ENCODE measurements at places on chromosomes 4 and X. TPM values are rescaled to one million over a fixed set of nuclear protein-coding genes. Genes with fewer than 3 reads are reported as not detected.

GRCh38 chrX:153674219-153674851 lies 722 bp upstream of the PNCK start:
- no peaks in the 10 kb centered on the region for H3K36me3 ChIP-seq
- no peak for DNase-seq
- H3K27me3 ChIP-seq, result peaks cover 5% of the 10 kb centered on the region
- no peak overlapping the region for H3K27ac ChIP-seq

Gene SRPX
- 4.9 TPM for total RNA-seq

DNA sequence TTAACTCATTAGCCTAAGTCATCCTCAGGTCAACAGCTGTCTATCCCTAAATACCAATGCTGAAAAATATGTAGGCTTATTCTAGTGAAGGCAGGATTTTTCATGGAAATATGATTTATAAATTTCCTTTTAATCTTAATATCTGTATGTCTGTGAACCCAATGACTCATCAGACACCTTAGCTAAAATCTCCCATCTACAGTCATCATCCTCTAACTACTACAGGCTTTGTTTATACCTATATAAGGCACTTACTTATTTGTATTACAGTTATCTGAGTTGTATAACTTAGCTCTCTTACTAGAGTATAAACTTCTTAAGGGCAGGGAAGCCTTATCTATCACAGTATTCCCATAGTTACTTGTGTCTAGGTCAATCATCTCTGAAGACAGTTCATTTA lies 24.2 kb downstream of the AMMECR1 start:
- no peaks in the 10 kb centered on the region for H3K36me3 ChIP-seq
- DNase-seq, result no peak
- H3K4me3 ChIP-seq, result no peak overlapping the region
- no peaks in the 10 kb centered on the region for H3K4me1 ChIP-seq
- no peaks in the 10 kb centered on the region for H3K27me3 ChIP-seq

DNA sequence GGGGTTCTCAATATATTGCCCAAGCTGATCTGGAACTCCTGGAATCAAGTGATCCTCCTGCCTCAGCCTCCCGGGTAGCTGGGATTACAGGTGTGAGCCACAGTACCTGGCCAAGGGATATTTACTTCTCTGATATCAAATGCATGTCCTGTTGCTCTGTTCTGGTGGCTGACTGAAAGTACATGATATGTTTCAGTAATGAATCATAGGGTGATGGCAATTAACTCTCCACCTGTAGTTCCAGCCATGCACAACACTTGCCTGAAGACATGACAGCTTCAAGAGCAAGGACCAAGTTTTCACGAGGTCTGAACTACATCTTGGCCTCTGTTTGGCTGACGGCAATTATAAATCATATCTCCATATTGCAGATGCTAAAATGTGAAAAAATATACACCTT lies 9.1 kb downstream of the ZCCHC4 start:
- H3K27me3 ChIP-seq, result no peaks in the 10 kb centered on the region

DNA sequence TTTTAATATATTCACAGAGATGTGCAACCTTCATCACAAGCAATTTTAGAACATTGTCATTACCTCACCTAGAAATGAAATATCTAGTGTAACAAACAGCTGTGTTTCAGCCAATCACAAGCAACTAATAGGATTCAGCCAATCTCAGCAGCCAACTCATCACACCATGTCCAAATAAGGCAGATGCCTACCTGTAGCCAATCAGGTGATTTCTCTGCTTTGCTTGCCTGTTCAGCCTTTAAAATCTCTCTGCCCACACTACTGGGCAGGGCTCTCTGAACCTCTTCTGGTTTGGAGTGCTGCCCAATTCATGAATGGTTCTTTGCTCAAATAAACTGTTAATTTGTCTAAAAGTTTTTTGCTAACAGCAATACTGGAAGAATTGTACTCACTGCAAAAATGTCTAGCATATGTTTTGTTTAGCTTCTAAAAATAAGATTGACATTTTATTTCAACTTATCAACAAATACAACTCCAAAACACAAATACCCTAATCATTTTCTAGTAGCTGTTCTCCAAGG lies 52.4 kb upstream of the IGFBP7 start:
- H3K4me1 ChIP-seq, result peaks cover 10% of the 10 kb centered on the region
- H3K27ac ChIP-seq, result no peak overlapping the region
- H3K36me3 ChIP-seq, result no peaks in the 10 kb centered on the region
- DNase-seq, result no peak

DNA sequence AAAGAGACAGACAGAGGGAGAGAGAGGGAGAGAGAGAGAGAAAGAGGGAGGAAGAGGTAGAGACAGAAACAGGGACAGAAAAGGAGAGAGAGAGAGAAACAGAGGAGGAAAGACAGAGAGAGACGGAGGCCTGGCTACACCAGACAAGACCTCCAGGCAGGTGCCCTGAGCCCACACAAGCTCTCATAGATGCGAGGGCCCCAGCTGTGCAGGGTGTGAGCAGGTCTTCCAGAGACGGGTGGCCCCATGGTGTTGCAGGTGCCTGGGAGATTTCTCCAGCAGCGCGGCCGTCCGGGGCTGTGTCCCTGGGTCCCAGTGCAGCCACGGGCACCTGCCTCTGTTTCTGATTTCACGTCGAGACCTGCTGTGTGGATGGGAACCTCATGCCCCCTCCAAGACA lies 253.0 kb downstream of the SHOX start:
- H3K4me1 ChIP-seq, result no peaks in the 10 kb centered on the region
- H3K27ac ChIP-seq, result no peak overlapping the region
- no peak for DNase-seq
- H3K4me3 ChIP-seq, result no peak overlapping the region
- H3K36me3 ChIP-seq, result no peaks in the 10 kb centered on the region

Gene DKK2
- total RNA-seq, result 0.23 TPM

GRCh38 chr4:144575181-144575580 lies 70.8 kb upstream of the HHIP start:
- no peak overlapping the region for H3K27ac ChIP-seq
- H3K4me1 ChIP-seq, result no peaks in the 10 kb centered on the region
- no peak for DNase-seq

Gene DCHS2
- total RNA-seq, result 0.09 TPM

DNA sequence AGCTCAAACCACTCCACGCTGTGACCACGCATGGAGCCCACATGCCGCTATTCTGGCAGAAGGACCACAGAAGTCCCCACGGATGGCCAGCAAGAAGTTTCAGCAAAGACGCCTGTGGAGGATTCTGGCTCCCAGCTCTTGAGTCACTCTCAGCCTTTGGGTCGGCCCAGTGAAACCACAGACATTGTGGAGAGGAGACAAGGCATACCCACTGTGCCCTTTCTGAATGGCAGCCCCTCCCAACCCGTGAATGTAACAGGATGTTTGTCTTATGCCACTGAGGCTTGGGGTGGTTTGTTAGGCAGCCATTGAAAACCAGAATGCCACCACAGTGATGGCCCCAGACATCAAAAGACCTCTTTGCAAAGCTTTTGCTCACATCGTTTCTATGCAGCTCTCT lies 42.7 kb downstream of the ABLIM2 start:
- DNase-seq, result no peak
- no peak overlapping the region for H3K4me3 ChIP-seq
- H3K27me3 ChIP-seq, result no peaks in the 10 kb centered on the region
- peaks cover 5% of the 10 kb centered on the region for H3K4me1 ChIP-seq

- H3K4me1 ChIP-seq, result peaks cover 23% of the 10 kb centered on the region
- H3K36me3 ChIP-seq, result no peaks in the 10 kb centered on the region
- H3K27me3 ChIP-seq, result no peaks in the 10 kb centered on the region
- DNase-seq, result no peak
- no peak overlapping the region for H3K27ac ChIP-seq
These were observed 50.0 kb upstream of the TRIM2 start for GRCh38 chr4:153154007-153154975.

GRCh38 chr4:30950737-30951136 lies 230.6 kb downstream of the PCDH7 start:
- H3K4me3 ChIP-seq, result no peak overlapping the region
- H3K27me3 ChIP-seq, result no peaks in the 10 kb centered on the region
- no peak overlapping the region for H3K27ac ChIP-seq
- no peaks in the 10 kb centered on the region for H3K4me1 ChIP-seq
- DNase-seq, result no peak
- no peaks in the 10 kb centered on the region for H3K36me3 ChIP-seq

DNA sequence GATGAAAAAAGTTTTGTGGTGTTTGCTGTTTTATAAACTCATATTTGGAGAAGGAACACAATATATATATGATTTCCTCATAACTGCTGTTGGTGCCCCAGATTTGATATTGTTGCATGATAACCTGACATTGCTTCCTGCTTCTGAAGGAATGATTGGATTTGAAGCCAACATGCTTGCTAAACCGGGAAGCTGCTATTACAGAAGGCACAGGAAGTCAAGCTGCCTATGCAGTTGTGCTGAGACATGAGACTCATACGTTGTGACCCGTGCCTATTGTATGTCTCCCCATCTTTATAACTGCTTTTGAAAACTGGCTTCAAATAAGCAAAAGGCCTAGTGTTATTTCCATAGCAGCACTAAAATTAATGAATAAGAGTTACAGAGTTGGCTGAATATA lies 32.9 kb downstream of the GAB1 start:
- H3K27me3 ChIP-seq, result no peaks in the 10 kb centered on the region
- H3K4me3 ChIP-seq, result no peak overlapping the region
- DNase-seq, result no peak
- no peaks in the 10 kb centered on the region for H3K36me3 ChIP-seq
- no peaks in the 10 kb centered on the region for H3K4me1 ChIP-seq
- H3K27ac ChIP-seq, result no peak overlapping the region

Gene PABPC5
- 0.14 TPM for total RNA-seq

DNA sequence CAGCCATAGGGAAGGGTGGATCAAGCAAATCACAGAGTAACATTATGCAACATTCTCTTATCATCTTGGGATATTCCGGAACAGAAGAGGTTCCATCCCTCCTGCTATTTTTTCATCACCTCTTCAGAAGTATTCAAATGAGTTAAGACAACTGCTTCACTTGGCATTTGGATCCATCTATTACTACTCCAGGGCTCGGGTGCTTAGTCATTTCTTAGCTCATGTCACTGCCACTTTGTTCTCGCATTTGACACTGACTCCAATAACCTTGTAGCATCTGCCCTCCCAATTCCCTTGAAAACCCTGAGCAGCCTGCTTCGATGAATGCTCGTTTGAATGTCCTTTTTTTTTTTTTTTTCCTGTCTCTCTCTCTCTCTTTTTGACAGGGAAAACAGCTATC lies 114.9 kb downstream of the PPARGC1A start:
- H3K27me3 ChIP-seq, result no peaks in the 10 kb centered on the region
- H3K27ac ChIP-seq, result no peak overlapping the region
- no peak for DNase-seq
- no peaks in the 10 kb centered on the region for H3K36me3 ChIP-seq
- no peak overlapping the region for H3K4me3 ChIP-seq
- H3K4me1 ChIP-seq, result no peaks in the 10 kb centered on the region

DNA sequence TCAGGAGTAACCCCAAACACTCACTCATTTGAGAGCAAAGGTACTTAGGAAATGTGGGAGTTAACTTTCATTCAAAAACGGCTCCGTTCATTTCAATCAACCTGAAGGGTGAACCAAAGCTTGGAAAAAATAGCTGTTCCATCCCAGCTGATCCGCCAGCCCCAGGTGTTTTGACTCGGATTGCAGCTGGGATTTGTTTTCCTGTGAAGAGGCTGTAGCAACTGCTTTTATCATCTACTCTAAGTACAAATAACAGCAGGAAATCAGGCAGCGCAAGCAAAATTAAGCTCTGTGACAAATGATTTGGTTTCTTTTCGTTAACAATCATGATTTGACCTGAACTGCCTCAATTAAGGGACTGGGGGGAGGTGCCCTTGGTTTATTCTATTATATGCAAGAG lies 154.7 kb downstream of the BEND2 start:
- H3K27ac ChIP-seq, result no peak overlapping the region
- no peaks in the 10 kb centered on the region for H3K36me3 ChIP-seq
- H3K4me1 ChIP-seq, result no peaks in the 10 kb centered on the region
- no peak overlapping the region for H3K4me3 ChIP-seq
- no peak for DNase-seq

DNA sequence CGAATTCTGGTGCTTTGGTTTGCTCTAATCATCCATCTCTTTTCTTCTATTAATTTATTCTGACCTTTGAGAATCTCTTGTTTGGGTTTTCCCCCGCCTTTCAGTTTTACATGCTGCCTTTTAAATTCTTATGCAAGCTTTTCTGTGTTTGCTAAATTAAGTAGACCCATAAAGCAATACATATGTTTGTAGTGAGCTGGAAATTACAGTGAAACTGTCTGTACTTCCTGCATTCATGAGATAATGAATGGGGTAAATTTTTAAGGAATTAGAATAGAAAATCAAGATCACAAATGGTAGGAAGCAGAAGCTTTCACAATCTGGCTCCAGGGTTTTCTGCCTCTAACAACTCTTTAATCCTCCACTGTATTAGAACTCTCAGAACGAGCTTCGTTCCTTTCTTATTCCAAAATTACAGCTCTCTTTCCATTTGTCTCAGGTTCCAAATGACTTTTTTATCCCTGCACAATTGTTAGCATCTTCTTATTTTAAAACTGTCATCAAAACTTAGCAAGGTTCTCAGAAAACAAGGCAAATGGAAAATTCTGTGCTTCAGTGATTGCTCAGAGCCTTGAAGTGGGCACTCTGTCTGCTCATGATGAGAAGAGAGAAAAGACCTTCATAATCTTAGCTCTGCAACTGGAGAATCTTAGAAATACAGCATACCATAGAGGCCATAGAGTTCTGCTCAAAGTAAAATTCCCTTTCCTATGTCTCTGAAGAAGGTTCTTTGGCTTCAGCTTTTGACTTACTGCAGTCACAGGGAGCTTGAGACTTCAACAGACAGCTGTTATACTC lies 108.2 kb downstream of the EGF start:
- H3K4me1 ChIP-seq, result no peaks in the 10 kb centered on the region
- H3K27ac ChIP-seq, result no peak overlapping the region
- no peaks in the 10 kb centered on the region for H3K27me3 ChIP-seq
- no peak overlapping the region for H3K4me3 ChIP-seq
- DNase-seq, result no peak

Gene CYP4V2
- 28.4 TPM for total RNA-seq

- H3K36me3 ChIP-seq, result no peaks in the 10 kb centered on the region
- no peak overlapping the region for H3K27ac ChIP-seq
- no peak for DNase-seq
- H3K4me3 ChIP-seq, result no peak overlapping the region
These were observed 1.5 kb downstream of the ADRA2C start for GRCh38 chr4:3767570-3768288.

Gene DGAT2L6
- total RNA-seq, result not detected

Gene FHDC1
- 33.0 TPM for total RNA-seq

DNA sequence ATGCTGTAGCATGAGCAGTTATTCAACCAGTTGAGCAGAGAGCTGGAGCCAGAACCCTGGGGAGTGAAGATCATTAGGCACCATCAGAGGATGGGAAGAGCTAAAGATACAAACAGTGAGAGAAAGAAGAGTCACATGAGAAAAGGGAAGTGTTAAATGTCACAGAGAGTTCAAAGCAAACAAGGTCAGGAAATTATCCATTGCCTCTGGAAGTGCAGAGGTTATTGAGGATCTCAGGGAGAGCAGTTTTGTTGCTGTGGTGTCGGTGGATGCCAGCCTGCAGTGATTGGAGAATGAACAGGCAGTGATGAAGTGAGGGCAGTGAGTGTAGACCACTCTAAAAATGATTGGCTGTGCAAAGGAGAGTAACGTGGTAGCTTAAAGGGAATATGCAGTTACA lies 17.7 kb downstream of the SPARCL1 start:
- H3K36me3 ChIP-seq, result no peaks in the 10 kb centered on the region
- no peak for DNase-seq
- H3K4me3 ChIP-seq, result no peak overlapping the region
- no peaks in the 10 kb centered on the region for H3K27me3 ChIP-seq
- no peak overlapping the region for H3K27ac ChIP-seq
- no peaks in the 10 kb centered on the region for H3K4me1 ChIP-seq
